ENCODE measurements at places on chromosomes 12 and 14.

- peak; percentile 53 for DNase-seq
Measured at GRCh38 chr12:104215638-104216297, at the start of gene TXNRD1. TXNRD1 (plus strand) TSS chr12:104215779; CDS start chr12:104215803, 24 bp downstream.

GRCh38 chr12:125696054-125696453 is 630.8 kb downstream of the AACS start:
- DNase-seq: no peak

- DNase-seq: no peak
Measured at GRCh38 chr12:21453312-21453852, 15.9 kb downstream of the PYROXD1 start.

DNA sequence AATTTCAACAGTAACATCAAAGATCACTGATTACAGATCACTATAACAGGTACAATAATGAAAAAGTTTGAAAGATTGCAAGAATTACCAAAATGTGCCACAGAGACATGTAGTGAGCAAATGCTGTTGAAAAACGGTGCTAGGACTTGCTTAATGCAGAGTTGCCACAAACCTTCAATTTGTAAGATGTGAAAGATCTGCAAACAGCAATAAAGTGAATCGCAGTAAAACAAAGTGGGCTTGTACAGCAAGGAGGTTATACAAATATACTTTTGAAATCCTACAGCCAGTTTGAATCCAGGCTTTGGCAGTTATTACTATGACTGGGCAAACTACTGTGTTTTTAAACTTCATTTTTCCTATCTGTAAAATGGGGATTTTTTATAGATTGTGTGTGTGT is 1.0 kb upstream of the PLEKHA5 start:
- peak; percentile 7 for DNase-seq

DNA sequence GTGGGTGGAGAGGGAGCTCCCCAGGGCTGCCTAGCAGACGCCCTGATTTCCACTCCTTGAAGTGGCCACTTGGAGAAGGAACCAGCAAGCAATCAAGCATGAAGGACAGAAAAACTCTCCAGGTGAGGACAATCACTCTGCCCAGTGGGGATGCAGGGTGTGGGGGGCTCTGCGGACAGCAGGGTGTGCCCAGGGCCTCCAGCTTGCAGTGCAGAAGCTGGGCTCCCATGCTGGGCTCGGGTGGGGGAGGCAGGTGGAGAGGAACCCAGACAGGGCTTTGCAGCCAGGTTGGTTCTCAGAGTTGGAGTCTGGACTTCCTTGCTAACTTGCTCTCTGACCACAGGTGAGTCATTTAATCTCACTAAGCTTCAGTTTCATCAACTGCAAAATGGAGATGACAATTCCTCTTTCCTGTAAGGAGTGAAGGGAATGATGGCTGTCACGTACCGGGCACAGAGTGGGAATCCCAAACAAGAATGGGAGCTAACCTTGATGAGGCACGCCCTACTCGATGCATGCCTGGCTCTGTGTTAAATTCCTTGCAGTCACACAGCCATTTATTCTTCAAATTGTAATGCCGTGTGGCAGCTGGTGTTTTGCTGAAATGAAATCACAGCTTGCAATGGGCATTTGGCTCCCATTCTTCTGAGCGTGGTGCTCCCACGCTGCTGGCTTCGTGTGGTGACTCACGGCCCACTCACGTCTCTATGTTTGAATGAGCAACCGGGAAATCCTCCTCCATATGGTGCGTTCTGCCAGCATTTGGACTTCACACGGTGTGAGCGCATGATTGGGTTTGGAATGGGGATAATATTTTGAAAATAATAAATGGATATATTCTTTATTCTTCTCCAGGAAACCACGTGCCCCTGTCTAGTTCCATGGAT is 75.2 kb downstream of the PRIMA1 start:
- DNase-seq: peak; percentile 90

DNA sequence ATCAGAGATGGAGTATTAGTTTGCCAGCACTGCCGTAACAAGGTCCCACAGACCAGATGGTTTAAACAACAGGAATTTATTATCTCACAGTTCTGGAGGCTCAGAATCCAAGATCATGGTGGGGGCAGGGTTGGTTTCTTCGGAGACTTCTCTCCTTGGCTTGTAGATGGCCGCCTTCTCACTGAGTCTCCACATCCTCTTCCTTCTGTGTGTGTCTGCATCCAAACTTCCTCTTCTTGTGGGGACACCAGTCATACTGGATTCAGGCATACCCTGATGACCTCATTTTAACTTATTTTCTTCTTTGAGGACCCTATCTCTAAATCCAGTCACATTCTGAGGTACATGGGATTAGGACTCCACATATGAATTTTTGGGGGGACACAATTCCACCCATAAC is 455.5 kb downstream of the RGS6 start:
- DNase-seq: no peak

DNA sequence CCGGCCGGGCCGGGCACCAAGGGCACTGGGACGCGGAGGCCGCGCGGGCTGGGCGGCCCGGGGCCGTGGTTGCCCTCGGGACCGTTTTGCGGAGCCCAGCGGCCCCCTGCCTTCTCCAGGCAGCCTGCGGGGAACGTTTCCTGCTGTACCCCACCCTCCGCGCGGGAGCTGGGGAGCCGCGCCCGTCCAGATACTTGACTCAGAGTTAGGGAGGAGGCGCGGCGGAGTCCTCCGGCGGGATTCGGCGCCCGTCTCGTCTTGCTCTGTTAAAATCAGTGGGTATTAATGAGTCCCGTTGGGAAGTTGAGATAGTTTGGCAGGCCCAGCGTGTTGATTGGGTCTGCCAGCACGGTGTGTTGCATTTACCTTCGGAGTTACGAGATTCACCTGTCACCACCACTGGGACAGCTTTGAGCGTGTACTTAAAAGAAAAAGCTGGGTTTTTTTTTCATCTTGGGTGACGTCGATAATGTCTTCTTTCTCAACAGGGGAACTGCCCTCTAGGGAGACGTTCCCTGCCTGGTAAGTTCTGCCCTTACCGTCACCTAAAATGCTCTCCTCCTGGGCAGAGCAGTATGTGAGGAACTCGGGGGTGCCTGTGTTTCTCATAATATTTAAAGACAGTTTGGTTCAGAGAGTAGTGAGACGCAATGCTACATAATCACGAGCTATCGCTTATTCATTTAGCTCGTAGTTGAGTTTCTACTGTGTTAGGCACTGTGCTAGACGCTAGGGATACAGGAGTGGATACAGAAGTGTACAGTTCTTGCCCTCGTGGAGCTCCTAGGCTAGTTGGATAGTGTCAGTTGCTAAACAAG is 596 bp downstream of the DLST start:
- no peak for DNase-seq

DNA sequence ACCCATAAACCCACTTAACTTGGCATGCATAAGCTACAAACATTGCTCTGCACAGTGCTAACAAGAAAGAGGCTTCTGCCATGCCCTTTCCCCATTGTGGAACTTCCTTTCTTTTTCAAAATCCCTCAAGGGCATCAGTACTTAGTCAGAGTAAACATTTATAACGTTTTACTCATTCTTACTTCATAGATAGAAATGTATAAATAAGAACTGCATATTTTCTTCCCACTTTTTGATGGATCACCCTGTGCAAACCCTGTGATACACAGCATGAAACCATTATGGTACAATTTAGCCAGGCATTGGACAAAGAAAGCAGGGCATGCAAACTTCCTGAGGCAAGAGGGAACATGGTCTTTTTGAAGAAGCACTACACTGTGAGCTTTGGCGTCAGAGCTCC is 113.8 kb upstream of the FOXG1 start:
- DNase-seq: no peak

DNA sequence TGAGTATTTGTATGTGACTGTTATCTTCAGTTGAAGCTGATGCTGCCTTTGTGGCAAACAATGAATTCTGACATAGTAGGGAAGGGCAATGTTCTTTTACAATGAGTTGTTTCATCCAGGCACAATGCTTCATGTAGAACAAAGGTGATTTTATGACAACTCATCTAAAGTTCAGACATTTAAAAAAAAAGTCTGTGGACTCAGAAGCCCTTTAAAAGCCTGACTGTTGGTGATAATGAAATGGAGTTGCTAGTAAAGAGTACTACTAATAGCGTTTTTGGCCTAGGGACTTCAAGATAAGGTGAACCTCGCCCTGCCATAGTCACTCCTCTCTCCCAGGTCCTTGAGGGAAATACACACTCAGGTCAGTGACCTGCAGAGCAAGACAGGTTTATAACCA is 105.1 kb downstream of the AKAP6 start:
- DNase-seq: no peak

GRCh38 chr14:100341301-100342031 is 18.3 kb downstream of the SLC25A47 start:
- no peak for DNase-seq

- no peak for DNase-seq
Measured at GRCh38 chr14:62053188-62053587, 291.0 kb downstream of the SNAPC1 start.
